ENCODE measurements at places on chromosomes 7 and 10.
A peak's percentile ranks its signal among the peaks of the same experiment; 100 is the strongest.

DNA sequence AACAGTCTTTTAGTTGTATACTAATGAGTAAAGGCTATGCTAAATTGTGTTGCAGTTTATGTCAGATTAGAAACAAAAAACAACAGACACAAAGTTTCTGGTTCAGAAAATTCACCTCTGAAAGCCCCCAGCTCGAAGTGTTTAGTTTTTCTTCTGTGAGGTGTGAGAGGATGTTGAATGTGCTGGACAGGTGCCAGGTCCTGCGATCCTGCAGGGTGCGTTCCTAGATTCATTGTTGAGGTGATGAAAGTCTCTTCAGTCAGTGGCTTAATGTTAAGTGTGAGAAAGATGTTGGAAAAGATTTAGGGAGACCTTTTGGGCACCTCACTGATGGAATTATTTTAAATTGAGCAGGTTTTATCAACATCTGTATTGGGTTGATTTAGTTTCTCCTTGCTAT lies 287.3 kb downstream of the SDK1 start:
- DNase-seq: no peak

DNA sequence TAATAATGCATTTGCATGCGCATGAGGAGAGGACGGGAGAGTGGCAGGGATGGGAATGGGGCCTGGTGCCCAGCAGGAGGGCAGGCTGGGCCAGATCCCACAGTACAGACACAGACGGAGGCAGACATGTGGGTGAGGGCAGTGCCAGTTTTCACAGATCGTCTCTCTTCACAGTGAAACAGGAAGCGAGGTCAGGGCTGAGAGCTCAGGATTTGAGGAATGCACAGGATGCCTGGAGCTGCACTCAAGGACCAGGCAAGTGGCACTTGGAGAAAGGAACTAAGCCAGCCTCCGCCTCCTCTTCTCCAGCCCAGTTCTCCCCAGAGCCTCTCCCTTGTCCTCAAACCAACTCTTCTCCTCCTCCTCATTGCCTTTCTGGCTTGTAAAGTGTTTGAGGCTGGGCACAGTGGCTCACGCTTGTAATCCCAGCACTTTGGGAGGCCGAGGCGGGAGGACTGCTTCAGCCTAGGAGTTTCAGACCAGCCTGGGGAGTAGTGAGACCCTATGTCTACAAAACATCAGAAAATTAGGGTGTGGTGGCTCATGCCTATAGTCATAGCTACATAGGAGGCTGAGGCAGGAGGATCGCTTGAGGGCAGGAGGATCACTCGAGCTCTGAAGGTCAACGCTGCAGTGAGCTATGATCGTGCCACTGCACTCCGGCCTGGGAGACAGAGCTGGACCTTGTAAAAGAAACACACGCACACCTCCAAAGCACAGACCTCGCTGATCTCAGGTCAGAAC lies 115.2 kb downstream of the HIP1 start:
- DNase-seq: no peak

DNA sequence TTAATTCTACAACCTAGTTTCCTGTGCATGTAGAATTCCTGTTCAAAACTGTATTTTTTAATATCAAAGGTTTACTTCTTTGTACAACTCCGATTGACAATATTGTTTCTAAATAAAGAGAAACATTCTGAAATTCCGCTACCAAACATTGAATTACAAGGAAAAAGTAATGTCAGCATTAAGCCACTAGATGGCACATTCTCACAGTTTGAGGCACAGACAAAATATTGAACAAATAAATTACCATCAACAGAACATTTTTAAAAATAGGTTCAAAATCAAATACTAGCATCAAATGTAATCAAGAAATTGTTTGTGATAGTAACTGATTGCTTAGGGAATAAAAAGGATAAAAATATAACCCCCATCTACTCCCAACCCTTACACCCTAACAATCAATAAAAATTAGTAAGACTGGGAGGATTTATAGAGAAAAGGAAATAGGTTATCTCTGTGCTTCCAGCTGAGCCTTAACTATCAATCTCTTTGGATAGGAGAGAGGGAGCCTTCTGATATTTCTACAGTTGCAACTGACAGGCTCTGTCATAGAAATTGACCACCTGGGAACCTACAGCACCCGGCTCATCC lies 86.6 kb upstream of the C7orf33 start:
- no peak for DNase-seq

- no peak for DNase-seq
These were observed 1.6 kb downstream of the DNMBP start for GRCh38 chr10:100008142-100008522.

DNA sequence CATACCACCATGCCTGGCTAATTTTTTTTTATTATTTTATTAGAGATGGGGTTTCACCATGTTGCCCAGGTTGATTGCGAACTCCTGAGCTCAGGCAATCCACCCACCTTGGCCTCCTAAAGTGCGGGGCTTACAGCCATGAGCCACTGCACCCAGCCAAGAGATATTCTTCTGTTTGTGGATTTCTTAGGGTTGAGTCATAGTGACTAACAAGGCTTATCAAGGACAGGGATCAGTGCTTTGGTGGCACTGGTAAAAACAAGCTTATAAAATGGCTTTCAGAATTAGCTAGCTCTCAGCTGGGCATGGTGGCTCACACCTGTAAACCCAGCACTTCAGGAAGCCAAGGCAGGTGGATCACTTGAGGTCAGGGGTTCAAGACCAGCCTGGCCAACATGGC lies 122.4 kb downstream of the ZNF248 start:
- no peak for DNase-seq

DNA sequence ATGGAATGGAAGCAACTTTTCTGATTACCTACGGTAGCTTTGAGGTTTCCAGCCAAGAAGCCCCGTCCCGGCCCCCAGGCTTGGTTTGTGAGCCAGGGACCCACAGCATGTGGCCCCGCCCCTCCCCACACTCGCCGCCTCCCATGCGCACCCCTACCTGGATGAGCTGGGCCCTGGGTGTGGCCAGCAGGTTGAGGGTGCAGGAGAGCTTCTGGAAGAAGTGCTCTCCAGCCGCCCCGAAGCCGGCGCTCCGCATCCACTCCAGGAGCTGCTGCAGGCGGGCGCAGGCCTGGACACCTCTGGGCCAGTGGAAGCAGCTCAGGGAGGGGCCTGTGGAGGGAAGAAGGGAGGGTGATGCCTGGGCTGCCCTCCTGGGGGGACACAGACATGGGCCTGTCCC lies 39.7 kb downstream of the AP5Z1 start:
- no peak for DNase-seq

DNA sequence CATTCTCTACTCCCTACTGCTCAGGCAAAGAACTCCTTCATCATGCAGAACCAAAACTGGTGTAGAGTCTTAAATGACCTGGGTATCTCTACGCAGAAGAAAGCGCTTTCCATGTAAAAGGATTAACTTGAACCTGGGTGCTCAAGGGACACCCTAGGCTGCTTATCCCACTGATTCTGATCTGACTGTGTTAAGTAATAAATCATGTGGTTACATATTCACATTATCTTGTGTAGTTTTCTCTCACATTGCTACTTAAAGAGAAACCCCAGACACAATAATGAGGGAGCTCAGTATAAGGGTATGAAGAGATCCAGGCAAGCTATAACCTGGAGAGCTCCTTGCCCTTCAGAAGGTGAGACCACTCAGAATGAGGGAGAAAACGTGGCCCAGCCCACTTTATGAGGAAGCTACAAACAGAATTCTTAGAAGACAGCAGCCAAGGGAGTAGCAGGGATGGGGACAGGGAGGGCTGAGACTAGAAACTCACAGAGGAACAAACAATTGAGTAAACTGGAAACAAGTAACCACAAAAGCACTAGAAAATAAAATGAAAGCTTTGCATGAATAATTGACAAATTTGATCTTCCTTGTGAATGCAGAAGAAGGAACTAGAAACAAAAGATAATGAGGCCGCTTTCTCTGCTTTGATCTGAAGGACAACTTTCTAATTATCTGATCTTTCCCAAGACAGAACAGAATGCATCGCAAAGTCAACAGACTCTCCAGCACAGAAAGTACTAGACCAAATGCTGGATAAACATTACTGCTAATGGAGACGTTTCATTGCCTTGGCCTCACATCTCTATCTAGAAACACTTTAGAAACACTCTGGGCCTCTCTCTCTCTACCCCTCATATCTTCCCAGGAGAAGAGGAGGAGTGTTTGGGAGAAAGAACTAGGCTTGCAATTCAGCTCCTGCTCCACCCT lies 76.1 kb downstream of the LRRC17 start:
- no peak for DNase-seq

- DNase-seq: peak; percentile 59
These were observed 266.6 kb downstream of the POLR1F start for GRCh38 chr7:19442016-19442785.
